ENCODE measurements at places on chromosomes 2 and 18.

- no peak for DNase-seq
Observed at GRCh38 chr2:112020561-112020960, 34.5 kb upstream of the TMEM87B start.

DNA sequence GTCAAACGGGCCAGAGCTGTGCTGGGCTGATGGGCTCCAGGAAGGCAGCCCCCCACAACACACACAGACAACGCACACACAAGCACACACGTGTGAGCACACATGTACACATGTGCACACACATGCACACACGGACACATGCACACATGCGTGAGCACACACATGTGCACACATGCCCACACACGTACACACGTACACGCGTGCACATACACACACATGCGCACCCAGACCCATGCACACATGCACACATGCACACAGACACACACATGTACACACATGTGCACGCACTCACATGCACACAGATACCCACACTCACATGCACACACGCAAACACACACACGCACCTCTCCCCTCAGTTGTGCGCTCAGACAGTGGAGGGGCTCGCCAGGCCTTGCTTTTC is 31.2 kb upstream of the HPCAL1 start:
- DNase-seq, result no peak

- DNase-seq, result no peak
Observed at GRCh38 chr2:130385709-130386108, 29.9 kb downstream of the PTPN18 start.

DNA sequence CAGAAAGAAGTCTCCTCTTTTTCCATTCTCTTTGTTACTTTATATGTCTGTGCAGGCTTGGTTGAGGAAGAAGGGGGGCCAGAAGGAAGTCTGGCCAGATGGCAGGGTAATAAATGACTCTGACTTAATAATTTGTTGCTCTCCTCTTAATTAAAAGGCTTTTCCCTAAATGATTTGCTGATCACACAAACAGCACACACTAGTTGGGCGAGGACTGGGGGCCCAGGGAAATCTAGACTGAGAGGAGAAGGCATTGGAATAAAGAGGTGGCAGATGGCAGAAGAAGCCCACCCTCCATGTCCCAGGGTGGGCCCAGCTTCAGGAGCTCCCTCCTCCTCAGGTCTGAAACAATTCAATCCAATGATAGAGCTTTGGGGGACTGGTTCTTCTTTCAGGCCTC is 12.7 kb upstream of the SMARCAL1 start:
- no peak for DNase-seq

DNA sequence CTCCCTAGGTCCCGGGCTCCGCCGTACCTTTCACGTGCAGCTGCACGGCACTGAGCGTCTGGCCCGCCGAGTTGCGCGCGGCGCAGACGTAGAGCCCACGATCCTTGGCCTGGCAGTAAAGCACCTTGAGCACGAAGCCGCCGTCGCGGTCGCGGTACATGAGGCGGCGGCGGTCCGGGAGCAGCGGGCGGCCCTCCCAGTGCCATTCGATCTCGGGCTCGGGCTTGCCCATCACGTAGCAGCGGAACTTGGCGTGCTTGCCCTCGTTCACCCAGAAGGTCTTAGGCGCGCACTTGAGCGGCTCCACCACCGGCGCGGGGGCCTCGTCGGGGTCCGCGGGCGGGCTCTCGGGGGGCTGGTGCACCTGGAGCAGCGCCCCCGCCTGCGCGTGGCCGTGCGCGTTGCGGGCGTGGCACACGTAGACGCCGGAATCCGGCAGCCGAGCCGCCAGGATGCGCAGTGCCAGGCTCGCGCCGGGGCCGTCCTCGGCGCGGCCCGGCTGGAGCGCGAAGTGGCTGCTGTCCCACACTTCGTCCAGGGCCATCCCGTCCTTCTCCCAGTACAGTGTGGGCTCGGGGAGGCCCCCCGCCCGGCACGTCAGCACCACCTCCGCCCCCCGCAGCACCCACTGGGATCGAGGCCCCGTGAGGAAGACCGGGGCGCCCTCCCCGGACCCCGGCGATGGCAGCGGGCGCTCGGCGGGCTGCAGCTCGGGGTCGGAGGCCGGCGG is 980 bp downstream of the OBSL1 start:
- DNase-seq, result no peak

DNA sequence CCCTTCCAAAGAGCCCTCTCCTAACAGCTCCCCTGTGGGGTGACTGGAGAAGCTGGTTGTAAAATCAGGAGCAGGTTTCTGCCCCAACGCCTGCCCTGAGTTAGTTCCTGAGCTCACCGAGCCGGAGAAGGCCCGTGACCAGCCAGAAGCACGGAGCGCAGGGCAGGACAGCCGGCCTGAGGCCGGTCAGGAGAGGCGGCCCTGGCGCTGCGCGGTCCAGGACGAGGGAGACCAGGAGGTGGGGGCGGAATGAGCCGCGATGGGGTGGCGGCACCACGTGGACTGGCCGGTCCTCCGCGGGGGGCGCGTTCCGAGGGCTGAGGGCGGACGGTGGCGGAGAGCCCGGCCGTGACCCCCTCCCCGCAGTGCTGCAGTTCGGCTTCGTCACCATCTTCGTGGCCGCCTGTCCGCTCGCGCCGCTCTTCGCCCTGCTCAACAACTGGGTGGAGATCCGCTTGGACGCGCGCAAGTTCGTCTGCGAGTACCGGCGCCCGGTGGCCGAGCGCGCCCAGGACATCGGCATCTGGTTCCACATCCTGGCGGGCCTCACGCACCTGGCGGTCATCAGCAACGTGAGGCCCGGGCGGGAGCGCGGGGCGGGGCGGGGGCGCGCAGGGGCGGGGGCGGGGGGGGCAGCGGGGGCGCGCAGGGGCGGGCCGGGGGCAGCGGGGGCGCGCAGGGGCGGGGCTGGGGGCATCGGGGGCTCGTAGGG is 29.0 kb downstream of the ANO7 start:
- no peak for DNase-seq

- DNase-seq, result no peak
Observed at GRCh38 chr2:188456114-188456909, 164.6 kb downstream of the GULP1 start.

- no peak for DNase-seq
Observed at GRCh38 chr2:19714926-19715325, 186.9 kb downstream of the TTC32 start.

All from NCI-H1436 treated with DMSO at 0.1 percent for 48 hours (cell line).